GM12891 (cell line): ENCODE measurements at places on chromosomes 1 and 21.

GRCh38 chr1:144551543-144552424 is 40.9 kb upstream of the PPIAL4F start:
- peak; percentile 32 for DNase-seq

DNA sequence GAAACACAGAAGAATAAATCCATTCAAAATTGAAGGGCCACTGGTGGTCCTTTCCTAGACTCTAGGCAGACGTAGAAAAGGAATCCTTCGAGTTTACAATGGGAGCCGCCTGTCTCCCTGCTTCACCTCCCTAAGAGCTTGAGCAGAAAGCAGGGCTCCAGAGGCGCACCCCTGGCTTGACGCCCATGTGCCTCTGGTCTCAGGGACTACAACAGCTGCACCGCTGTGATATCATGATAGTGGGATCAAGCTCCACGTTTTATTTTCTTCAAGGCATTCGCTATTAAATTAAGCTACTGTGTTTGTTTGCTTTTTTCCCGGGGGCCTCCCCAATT is 403 bp upstream of the C1orf122 start:
- no peak for DNase-seq

- no peak for DNase-seq
Measured at GRCh38 chr1:68188644-68189340, 43.5 kb downstream of the WLS start.

- no peak for DNase-seq
Measured at GRCh38 chr1:7233237-7233540, 447.9 kb downstream of the CAMTA1 start.

DNA sequence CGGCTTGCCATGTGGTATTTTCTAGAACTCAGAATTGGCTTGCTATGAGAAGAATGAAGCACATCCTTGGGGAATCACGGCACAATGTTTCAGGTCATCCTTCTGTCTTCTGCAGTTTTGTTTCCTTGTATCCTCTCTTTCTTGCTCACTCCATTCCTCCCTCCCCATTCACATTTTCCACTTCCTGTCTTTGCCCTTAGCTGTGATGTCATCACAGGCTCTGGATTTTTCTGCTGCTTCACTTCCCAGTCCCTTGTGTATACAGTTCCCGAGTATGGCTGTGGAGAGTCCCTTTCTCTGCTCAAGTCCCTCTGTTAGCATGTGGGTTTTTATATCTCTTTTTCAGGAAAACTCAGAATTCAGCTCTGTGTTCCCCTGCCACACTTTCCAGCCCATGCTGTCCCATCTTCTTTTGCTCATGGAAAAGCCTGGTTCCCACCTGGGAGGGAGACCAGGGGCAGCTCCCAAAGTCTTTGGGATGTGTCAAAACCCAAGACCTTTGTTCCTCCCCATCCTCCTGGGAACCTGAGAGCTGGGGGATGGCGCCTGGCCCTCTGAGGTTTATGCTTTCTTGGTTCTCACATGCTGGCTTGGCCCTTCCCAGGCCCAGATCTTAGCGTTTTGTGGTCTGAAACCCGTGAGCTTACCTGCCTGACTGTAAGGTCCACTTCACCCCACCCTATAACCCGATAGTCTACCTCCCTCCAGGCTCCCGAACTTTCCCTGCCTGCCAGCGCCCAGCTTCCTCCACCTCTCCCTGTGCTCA is 4.8 kb upstream of the RGS16 start:
- DNase-seq, result no peak

DNA sequence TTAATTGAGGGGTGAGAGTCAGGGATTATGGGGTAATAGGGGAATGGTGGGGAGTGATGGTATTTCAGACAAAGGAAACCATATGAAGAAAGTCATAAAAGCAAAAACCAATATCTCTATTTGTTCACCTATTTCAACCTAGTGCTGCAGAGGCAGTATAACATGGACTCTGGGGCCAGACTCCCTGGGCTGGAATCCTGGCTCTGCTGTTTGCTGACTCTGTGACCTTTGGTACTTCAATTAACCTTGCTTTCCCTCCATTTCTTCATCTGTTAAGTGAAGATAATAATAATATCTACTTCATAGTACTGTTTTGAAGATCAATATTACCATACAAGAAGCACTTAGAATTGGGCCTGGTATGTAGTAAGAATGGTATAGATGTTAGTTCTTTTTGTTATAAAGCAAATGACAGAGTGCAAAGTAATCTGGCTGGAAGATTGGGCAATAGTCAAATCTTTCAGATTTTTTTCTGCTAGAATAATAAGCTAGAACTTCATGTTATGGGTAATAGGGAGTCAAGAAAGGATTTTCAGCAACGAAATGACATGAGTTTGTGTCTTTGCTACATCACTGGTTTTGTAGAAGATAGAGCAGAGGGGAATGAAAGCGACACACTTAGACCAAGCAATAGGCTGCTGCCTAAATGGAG is 9.0 kb downstream of the EPHX4 start:
- DNase-seq, result no peak

DNA sequence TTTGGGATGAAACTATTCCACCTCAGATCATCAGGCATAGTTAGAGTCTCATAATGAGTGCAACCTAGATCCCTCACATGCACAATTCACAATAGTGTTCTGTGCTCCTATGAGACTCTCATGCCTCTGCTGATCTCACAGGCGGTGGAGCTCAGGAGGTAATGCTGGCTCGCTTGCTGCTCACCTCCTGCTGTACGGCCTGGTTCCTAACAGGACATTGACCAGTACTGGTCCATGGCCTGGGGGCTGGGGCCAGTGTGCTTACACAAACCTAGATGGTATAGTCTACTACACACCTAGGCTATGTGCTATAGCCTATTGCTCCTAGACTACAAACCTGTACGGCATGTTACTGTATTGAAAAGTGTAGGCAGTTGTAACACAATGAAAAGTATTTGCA is 448.4 kb downstream of the RPS6KC1 start:
- no peak for DNase-seq

GRCh38 chr1:52937433-52938182 is 10.5 kb downstream of the SCP2 start:
- DNase-seq, result no peak

GRCh38 chr1:30930631-30931173 is 22.1 kb upstream of the SDC3 start:
- no peak for DNase-seq

DNA sequence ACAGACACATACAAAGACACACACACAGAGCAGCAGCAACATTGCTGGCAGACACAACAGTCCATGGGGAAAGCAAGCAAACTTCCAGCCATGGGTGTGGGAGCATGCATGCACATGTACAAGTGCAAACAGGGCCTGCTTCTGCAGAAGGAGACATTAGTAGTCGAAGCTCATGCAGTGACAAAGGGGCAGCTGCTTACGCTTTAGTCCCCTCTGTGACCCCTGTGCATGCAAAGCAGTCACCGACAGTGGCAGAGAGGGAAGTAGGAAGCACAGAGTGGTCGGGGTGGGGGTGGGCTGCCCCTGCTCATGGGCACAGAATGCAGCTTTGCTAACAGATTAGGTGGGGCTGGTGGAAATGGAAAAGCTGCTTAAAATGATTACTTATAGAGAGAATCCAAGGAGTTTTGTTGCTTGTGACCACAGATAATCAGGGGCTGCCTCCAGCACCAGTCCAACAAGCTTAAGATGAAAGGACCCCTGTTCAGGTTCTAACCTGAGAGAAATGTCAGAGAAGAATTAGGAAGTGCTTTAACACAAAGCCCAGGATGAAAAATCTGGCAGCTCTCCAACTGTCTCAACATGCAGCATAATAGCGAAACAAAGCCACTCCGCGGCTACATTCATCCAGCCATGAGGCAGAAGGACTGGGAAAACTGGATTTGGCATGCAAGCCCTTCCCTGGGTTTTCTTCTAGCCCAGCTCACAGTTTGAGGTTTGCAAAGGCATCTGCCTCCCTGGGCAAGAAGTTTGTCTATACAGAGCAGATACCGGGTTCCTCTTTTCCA is 378.9 kb downstream of the KCNH1 start:
- no peak for DNase-seq

- no peak for DNase-seq
Measured at GRCh38 chr1:208763971-208764370, 519.8 kb upstream of the PLXNA2 start.

DNA sequence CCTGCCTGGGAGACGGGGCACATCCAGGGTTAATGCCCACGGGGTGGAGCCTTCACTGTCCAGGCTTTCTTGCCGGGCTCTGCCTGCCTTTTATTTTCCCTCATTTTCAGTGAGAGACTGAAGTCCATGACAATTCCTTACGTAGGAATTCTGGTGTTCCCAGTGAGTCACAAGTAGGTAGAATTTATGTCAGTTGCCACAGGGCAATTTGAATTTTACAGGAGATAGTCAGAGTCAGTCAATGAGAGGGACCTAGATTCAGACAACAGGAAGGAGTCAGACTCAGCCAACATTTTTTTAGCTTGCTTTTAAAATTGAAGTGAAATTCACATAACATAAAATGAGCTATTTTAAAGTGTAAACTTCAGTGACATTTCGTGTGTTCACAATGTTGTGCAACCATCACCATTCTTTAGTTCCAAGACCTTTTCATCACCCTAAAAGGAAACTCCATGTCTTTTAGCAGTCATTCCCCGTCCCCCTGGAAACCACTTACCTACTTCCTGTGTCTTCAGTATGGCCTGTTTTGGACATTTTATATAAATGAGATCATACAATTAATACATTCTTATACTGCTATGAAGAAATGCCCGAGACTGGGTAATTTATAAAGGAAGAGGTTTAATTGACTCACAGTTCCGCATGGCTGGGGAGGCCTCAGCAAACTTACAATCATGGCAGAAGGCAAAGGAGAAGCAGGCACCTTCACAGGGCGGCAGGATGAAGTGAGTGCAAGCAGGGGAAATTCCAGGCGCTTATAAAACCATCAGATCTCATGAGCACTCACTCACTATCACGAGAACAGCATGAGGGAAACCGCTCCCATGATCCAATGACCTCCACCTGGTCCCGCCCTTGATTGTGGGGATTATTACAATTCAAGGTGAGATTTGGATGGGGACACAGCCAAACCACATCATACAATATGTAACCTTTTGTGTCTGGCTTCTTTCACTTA is 14.6 kb downstream of the AJAP1 start:
- no peak for DNase-seq

- DNase-seq, result no peak
Measured at GRCh38 chr1:44259090-44259489, 45.8 kb downstream of the DMAP1 start.

- DNase-seq, result no peak
Measured at GRCh38 chr1:205662135-205662738, 18.1 kb downstream of the SLC45A3 start.

DNA sequence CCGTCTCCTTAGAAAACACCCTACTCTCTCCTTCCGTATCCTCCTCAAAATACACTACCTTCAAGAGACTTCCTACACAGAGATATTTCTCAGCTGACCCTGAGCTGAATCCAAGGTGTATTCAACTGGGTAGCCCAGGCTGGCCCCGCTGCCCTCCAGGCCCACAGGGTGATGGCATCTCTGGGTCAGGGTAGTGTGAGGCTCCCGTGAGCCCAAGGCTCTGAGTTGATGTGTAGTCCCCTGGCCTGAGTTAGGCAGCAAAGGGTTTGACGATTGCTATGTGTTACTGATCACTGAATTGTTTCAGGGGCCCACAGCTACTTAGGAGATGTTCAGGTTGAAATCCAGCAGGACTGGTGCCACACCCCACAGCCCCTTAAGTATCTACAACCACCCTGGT is 6.7 kb downstream of the INAVA start:
- no peak for DNase-seq

- no peak for DNase-seq
Measured at GRCh38 chr1:147726168-147726567, 34.2 kb downstream of the GJA5 start.

GRCh38 chr1:198903621-198904020 is 264.8 kb downstream of the PTPRC start:
- no peak for DNase-seq
